ENCODE measurements at places on chromosomes 2 and 18. TPM values are rescaled to one million over a fixed set of nuclear protein-coding genes. Genes with fewer than 3 reads are reported as not detected.

- no peaks in the 10 kb centered on the region for H3K36me3 ChIP-seq
- no peak for DNase-seq
- H3K4me1 ChIP-seq = no peaks in the 10 kb centered on the region
- H3K4me3 ChIP-seq = no peak overlapping the region
Observed at GRCh38 chr2:17476064-17476463, 42.2 kb downstream of the RAD51AP2 start.

DNA sequence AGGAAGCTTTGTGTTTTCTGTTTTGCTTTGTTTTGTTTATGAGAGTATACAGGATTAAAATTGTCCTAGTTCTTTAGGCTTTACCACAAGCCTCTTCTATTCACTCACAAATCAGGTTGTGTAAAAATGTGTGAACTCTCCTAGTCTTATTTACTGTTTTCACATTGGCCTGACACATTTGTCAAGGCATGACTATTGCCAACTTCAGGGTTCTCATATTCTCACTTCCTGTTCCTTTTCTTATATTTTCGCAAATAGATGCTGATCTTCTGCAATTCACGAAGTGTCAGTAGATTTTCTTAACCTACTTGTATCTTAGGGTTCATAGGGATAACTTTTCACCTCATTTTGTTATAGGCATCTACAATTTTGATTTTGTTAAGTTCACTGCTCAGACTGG lies 67.1 kb downstream of the CCDC102B start:
- no peak overlapping the region for H3K4me3 ChIP-seq
- DNase-seq = no peak
- no peaks in the 10 kb centered on the region for H3K27me3 ChIP-seq
- H3K36me3 ChIP-seq = no peaks in the 10 kb centered on the region

GRCh38 chr18:11850821-11851145 lies 430 bp upstream of the CHMP1B start:
- peak overlapping the region; percentile 84 for H3K4me3 ChIP-seq
- no peaks in the 10 kb centered on the region for H3K27me3 ChIP-seq
- H3K4me1 ChIP-seq = peaks cover 22% of the 10 kb centered on the region
- no peaks in the 10 kb centered on the region for H3K36me3 ChIP-seq
- DNase-seq = no peak
- H3K27ac ChIP-seq = peak overlapping the region; percentile 98

- no peak overlapping the region for H3K4me3 ChIP-seq
- H3K36me3 ChIP-seq = no peaks in the 10 kb centered on the region
- DNase-seq = no peak
- H3K27ac ChIP-seq = no peak overlapping the region
- no peaks in the 10 kb centered on the region for H3K27me3 ChIP-seq
Observed at GRCh38 chr2:106961328-106961727, 75.4 kb upstream of the ST6GAL2 start.

- H3K4me1 ChIP-seq = peaks cover 7% of the 10 kb centered on the region
- H3K4me3 ChIP-seq = no peak overlapping the region
- no peaks in the 10 kb centered on the region for H3K36me3 ChIP-seq
- no peak overlapping the region for H3K27ac ChIP-seq
Observed at GRCh38 chr2:239563561-239563960, 162.7 kb upstream of the HDAC4 start.

- H3K4me1 ChIP-seq = no peaks in the 10 kb centered on the region
- no peak overlapping the region for H3K27ac ChIP-seq
- no peak for DNase-seq
- H3K27me3 ChIP-seq = no peaks in the 10 kb centered on the region
- no peak overlapping the region for H3K4me3 ChIP-seq
Observed at GRCh38 chr2:166417669-166418068, 41.9 kb upstream of the SCN9A start.

DNA sequence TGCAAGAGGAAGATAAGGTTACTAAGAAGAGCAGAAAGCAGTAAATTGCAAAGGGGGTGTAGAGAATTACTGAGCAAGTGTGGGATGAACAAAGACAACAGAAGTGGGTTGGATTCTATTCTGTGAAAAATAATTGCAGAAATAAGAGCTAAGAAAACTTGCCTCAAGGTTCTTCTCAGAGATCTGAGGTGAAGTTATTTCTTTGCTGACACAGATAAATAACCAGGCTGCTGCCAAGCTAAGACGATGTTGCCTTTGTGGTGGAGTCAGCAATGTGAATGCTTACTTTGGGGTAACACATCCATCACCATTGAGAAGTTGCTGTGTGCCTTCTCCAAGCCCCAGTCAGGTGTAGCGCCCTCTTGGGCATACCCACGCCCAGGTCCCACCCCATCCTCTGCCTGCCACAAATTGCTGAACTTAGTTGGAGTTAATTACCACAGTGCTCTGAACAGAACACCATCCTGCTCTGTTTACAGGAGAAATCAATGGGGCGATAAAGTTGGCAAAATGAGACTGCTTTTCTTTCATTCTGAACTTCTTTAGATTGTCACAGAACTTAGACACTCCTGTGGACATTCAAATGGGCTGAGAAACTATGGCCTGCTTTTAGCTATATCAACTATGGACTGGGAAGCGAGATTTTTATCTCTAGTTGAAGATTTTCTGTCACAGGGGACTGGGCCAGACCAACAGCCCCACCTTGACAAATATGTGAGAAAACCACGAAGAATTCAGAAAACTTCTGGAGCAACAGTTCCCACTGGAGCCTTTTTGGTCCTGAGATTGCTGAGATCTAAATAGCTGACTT lies 283.6 kb downstream of the TMX3 start:
- peaks cover 16% of the 10 kb centered on the region for H3K4me1 ChIP-seq
- no peaks in the 10 kb centered on the region for H3K27me3 ChIP-seq
- H3K4me3 ChIP-seq = no peak overlapping the region

DNA sequence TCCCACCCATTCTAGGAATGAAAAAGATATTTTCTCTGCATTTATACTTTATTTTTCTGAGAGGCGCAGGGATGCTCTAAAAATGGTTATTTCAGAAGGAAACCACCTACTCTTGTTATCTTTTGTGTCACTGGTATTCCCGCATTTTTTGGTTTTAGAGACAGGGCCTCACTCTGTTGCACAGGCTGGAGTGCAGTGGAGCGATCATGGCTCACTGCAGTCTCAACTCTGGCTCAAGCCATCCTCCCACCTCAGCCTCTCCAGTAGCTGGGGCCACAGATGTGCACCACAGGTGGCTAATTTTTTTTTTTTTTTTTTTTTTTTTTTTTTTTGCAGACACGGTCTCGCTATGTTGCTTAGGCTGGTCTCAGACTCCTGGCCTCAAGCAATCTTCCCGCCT lies 135.9 kb downstream of the NCK2 start:
- peaks cover 36% of the 10 kb centered on the region for H3K36me3 ChIP-seq
- H3K27me3 ChIP-seq = no peaks in the 10 kb centered on the region
- no peak for DNase-seq
- peaks cover 5% of the 10 kb centered on the region for H3K4me1 ChIP-seq
- no peak overlapping the region for H3K4me3 ChIP-seq

- no peak overlapping the region for H3K27ac ChIP-seq
- H3K27me3 ChIP-seq = no peaks in the 10 kb centered on the region
- no peaks in the 10 kb centered on the region for H3K36me3 ChIP-seq
- no peak overlapping the region for H3K4me3 ChIP-seq
Observed at GRCh38 chr18:30415903-30416302, 626.6 kb downstream of the DSC3 start.

DNA sequence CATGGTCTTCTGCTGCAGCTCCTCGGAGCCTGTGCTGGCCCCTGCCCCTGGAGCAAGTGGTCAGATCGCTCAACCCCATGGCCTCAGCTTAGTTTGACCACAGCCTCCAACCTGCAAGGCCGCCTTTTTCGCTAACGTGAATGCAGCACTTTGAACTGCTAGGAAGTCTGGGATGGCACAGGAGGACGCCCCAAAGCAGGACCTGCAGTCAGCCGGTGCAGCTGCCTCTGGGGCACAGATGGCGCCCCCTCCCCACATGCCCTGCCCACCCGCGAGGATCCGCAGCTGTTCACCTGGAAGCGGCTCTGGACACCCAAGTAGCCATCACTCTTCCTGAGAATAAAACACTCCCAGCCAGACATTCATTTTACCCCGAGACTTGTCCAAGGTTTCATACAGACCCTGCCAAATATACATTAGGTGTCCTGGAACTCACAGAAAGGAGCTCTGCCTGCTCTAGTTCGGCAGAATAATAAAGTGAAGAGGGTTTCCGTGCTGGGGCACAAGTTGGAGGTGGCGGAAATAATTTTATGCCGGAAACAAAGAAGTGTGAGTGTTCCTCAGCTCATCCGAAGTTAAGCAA lies 510.1 kb downstream of the EIPR1 start:
- no peak overlapping the region for H3K4me3 ChIP-seq
- no peaks in the 10 kb centered on the region for H3K36me3 ChIP-seq
- no peaks in the 10 kb centered on the region for H3K4me1 ChIP-seq
- no peaks in the 10 kb centered on the region for H3K27me3 ChIP-seq
- DNase-seq = no peak

GRCh38 chr2:16621316-16621715 lies 44.3 kb downstream of the CYRIA start:
- H3K36me3 ChIP-seq = peaks cover 28% of the 10 kb centered on the region
- H3K4me3 ChIP-seq = no peak overlapping the region
- no peaks in the 10 kb centered on the region for H3K27me3 ChIP-seq
- no peak overlapping the region for H3K27ac ChIP-seq
- H3K4me1 ChIP-seq = peaks cover 9% of the 10 kb centered on the region

DNA sequence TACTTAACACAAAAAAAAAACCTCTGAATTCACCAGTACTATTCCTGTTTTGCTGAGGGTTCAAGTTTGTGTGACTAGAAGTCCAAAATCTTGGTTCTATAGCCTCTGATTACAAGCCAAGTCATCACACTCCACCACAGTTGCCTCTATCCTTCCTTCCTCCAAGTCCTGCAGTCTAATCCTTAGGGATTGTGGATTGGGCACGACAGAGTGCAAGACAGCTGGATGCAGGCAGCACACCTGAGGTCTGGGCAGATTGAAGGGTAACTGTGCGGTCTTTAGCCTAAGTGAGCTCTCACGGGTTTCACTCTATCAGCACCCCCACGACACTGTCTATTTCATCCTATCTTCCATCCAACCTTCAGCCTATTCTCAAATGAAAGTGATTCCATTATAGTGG lies 299.4 kb upstream of the ID2 start:
- no peak overlapping the region for H3K4me3 ChIP-seq
- no peaks in the 10 kb centered on the region for H3K36me3 ChIP-seq
- H3K27ac ChIP-seq = no peak overlapping the region
- H3K4me1 ChIP-seq = peaks cover 4% of the 10 kb centered on the region

- no peak overlapping the region for H3K4me3 ChIP-seq
- H3K4me1 ChIP-seq = no peaks in the 10 kb centered on the region
- no peak for DNase-seq
- no peak overlapping the region for H3K27ac ChIP-seq
Observed at GRCh38 chr2:133303150-133303549, 265.1 kb downstream of the NCKAP5 start.

DNA sequence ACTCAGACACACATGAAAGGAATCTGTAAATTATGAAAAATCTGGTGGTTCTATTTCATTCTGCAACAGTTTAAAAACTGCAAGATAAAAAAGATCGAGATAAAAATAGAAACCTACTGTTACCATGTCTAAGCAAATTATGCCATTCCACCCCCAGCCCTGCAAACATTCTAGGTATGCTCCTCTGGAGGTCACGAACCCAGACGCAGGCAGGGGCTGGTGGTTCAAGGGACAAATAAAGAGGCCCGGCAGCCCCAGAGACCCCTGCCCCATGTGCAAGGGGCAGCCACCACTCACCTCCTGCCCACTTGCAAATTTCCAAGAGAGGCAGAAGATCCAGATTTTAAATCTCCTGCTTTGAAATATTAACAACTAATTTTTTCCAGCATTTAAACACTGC lies 210.5 kb downstream of the ANAPC1 start:
- no peaks in the 10 kb centered on the region for H3K36me3 ChIP-seq
- peaks cover 2% of the 10 kb centered on the region for H3K4me1 ChIP-seq
- H3K27ac ChIP-seq = no peak overlapping the region
- H3K4me3 ChIP-seq = no peak overlapping the region

DNA sequence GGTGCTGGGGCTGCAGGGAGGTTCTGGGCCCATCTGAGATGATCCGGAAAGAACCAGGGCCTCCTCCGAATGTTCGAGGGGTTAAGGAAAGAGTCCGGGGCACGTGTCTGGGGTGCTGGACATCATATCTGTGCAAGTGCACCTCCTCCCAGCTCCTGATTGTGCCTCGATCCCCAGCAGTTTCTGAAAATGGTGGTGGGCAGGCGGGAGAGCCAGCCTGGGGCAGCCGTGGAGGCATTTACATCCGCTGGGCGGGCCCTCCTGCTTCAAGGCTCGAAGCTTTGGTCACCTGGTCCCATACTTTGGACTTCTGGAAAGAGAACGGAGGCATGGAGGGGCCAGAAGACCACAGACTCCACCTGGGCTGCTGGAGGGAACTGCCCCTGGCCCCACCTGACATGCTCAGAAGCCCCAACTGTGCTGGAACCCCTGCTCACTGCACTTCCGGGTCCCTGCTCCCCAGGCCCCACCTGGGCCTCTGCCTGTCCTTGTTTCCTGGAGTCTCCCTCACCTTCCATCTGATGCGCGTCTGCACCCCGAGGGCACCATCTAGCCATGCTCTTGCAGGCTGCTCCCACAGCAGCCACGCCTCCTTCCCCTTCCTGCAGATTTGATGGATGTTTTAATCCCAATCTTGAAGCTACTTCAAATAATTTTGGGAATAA lies 119.2 kb upstream of the HDAC4 start:
- H3K4me1 ChIP-seq = no peaks in the 10 kb centered on the region
- no peaks in the 10 kb centered on the region for H3K36me3 ChIP-seq
- H3K4me3 ChIP-seq = no peak overlapping the region
- no peak overlapping the region for H3K27ac ChIP-seq
- no peak for DNase-seq

- H3K4me3 ChIP-seq = peak overlapping the region; percentile 74
- DNase-seq = peak; percentile 24
Observed at GRCh38 chr2:135875491-135876065, 665 bp downstream of the MCM6 start.

GRCh38 chr2:191657977-191658376 lies 20.0 kb upstream of the NABP1 start:
- peak overlapping the region; percentile 2 for H3K27ac ChIP-seq
- DNase-seq = no peak
- H3K4me3 ChIP-seq = no peak overlapping the region

DNA sequence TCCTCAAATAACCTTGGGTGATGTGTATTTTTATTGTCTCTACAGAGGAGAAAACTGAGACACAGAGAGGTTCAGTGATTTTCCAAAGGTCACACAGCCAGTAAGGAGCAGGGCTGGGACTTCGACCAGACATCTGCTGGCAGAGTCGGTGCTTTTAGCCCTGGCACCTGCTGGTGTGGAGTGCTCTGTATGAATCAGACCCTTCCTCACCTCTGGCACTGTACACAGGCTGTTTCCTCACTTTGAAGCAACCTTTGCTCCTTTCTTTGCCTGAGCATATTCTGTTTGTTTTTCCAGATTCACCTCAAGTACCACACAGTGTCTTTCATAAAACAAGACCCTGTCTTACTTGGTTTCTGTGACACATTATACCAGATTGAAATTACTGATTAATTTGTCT lies 107.9 kb downstream of the DPP10 start:
- no peaks in the 10 kb centered on the region for H3K4me1 ChIP-seq
- no peaks in the 10 kb centered on the region for H3K36me3 ChIP-seq
- no peak for DNase-seq
- peaks cover 9% of the 10 kb centered on the region for H3K27me3 ChIP-seq
- no peak overlapping the region for H3K27ac ChIP-seq

MYO7B gene
- total RNA-seq = not detected

CAB39 gene
- 47.6 TPM for total RNA-seq

ITGA6 gene
- 133 TPM for total RNA-seq

REG1B gene
- total RNA-seq = not detected

SLC9A4 gene
- total RNA-seq = 0.76 TPM

RIT2 gene
- total RNA-seq = not detected

POU3F3 gene
- total RNA-seq = not detected

ITGB6 gene
- 42.2 TPM for total RNA-seq

LCLAT1 gene
- total RNA-seq = 13.5 TPM

SPATA3 gene
- not detected for total RNA-seq
